ENCODE measurements at places on chromosomes 2 and 18. TPM values are rescaled to one million over a fixed set of nuclear protein-coding genes. Genes with fewer than 3 reads are reported as not detected.

The HOXD8 gene
- 19.8 TPM for total RNA-seq

The CCDC74A gene
- 1.8 TPM for total RNA-seq

The VAMP5 gene
- total RNA-seq: 114 TPM

The TTC31 gene
- total RNA-seq: 19.5 TPM

The ACTG2 gene
- 134 TPM for total RNA-seq

GRCh38 chr2:235287375-235287733 is 206.5 kb upstream of the AGAP1 start:
- H3K27ac ChIP-seq: no peak overlapping the region
- H3K4me3 ChIP-seq: no peak overlapping the region
- H3K4me1 ChIP-seq: no peaks in the 10 kb centered on the region
- no peak for DNase-seq
- no peaks in the 10 kb centered on the region for H3K36me3 ChIP-seq
- no peaks in the 10 kb centered on the region for H3K27me3 ChIP-seq

DNA sequence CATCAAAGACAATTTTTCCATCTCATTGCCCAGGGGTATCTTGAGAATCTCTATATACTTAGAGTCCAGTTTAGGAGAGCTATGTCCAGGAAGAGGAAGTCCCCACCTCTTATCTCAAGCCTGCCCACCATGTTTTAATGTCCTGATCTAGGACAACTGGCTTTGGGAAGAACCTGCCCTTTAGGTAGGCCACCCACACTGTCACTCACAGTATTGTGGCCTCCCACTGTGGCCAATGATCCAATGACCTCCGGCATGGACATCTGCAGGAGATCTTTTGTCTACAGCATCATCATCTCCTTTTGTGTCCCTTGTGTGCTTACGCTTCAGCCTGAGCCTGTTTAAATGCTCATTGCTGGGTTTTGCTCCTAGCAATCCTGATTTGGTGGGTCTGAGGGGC is 77.4 kb downstream of the SLC4A3 start:
- H3K27ac ChIP-seq: no peak overlapping the region
- H3K27me3 ChIP-seq: no peaks in the 10 kb centered on the region
- no peak overlapping the region for H3K4me3 ChIP-seq
- H3K36me3 ChIP-seq: no peaks in the 10 kb centered on the region
- no peaks in the 10 kb centered on the region for H3K4me1 ChIP-seq

GRCh38 chr2:102057502-102058292 is 65.9 kb downstream of the IL1R2 start:
- H3K4me3 ChIP-seq: no peak overlapping the region
- H3K36me3 ChIP-seq: no peaks in the 10 kb centered on the region
- H3K4me1 ChIP-seq: peaks cover 7% of the 10 kb centered on the region
- no peak for DNase-seq
- no peak overlapping the region for H3K27ac ChIP-seq

- peaks cover 24% of the 10 kb centered on the region for H3K36me3 ChIP-seq
- H3K4me3 ChIP-seq: no peak overlapping the region
- H3K27ac ChIP-seq: no peak overlapping the region
- peaks cover 3% of the 10 kb centered on the region for H3K4me1 ChIP-seq
- no peaks in the 10 kb centered on the region for H3K27me3 ChIP-seq
Observed at GRCh38 chr2:86445436-86445835, 4.3 kb downstream of the KDM3A start.

DNA sequence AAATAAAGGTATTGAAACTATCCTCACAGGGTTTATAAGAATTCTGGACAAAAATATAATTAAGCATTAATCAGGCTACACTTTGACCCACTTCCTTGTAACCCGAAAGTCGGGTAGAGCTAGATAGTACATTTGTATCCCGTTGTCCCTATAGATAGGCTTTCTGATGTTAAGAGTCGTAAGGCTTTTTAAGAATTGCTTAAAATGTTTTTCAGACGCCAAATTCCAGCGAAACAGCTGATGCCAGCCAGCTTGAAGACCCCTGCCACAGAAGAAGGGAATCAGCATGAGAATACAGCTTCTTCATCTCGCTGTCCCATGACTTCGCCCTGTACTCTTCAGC is 962 bp upstream of the GPR155 start:
- H3K4me3 ChIP-seq: peak overlapping the region; percentile 97
- no peaks in the 10 kb centered on the region for H3K36me3 ChIP-seq
- DNase-seq: no peak
- no peaks in the 10 kb centered on the region for H3K27me3 ChIP-seq
- peak overlapping the region; percentile 61 for H3K27ac ChIP-seq

GRCh38 chr2:29347774-29348461 is 232.7 kb downstream of the CLIP4 start:
- no peak overlapping the region for H3K27ac ChIP-seq
- H3K4me3 ChIP-seq: no peak overlapping the region
- no peaks in the 10 kb centered on the region for H3K27me3 ChIP-seq
- no peaks in the 10 kb centered on the region for H3K36me3 ChIP-seq
- no peak for DNase-seq

DNA sequence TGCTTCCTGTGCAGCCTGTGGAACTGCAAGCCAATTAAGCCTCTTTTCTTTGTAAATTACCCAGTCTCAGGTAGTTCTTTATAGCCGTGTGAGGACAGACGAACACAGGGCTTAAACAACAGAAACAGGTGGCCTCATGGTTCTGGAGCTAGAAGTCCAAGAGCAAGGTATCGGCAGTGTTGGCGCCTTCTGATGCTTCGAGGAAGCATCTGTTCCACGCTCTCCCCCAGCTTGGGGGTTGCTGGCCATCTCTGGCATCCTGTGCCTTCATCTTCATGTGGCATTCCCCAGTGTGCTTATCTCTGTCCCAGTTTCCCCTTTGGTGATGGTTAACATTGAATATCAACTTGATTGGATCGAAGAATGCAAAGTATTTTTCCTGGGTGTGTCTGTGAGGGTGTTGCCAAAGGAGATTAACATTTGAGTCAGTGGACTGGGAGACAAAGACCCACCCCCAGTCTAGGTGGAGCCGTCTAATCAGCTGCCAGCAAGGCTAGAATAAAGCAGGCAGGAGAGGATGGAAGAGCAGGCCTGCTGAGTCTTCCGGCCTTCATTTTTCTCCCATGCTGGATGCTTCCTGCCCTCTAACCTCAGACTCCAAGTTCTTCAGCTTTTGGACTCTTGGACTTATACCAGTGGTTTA is 287.6 kb downstream of the PHLPP1 start:
- H3K4me3 ChIP-seq: no peak overlapping the region
- no peaks in the 10 kb centered on the region for H3K36me3 ChIP-seq
- DNase-seq: no peak
- no peaks in the 10 kb centered on the region for H3K27me3 ChIP-seq

GRCh38 chr2:40432921-40433483 is 18.9 kb downstream of the SLC8A1 start:
- no peaks in the 10 kb centered on the region for H3K36me3 ChIP-seq
- H3K27me3 ChIP-seq: no peaks in the 10 kb centered on the region
- peaks cover 31% of the 10 kb centered on the region for H3K4me1 ChIP-seq
- no peak for DNase-seq
- peak overlapping the region; percentile 76 for H3K27ac ChIP-seq

- no peaks in the 10 kb centered on the region for H3K4me1 ChIP-seq
- H3K36me3 ChIP-seq: peaks cover 33% of the 10 kb centered on the region
- H3K4me3 ChIP-seq: no peak overlapping the region
- no peaks in the 10 kb centered on the region for H3K27me3 ChIP-seq
- DNase-seq: no peak
- no peak overlapping the region for H3K27ac ChIP-seq
Observed at GRCh38 chr2:147939313-147939712, 81.2 kb downstream of the ORC4 start.

GRCh38 chr2:3633982-3634595 is 23.9 kb upstream of the ALLC start:
- H3K36me3 ChIP-seq: no peaks in the 10 kb centered on the region
- no peak overlapping the region for H3K27ac ChIP-seq
- H3K4me3 ChIP-seq: no peak overlapping the region

- peaks cover 2% of the 10 kb centered on the region for H3K4me1 ChIP-seq
- H3K27ac ChIP-seq: peak overlapping the region; percentile 86
- H3K4me3 ChIP-seq: peak overlapping the region; percentile 77
- no peaks in the 10 kb centered on the region for H3K36me3 ChIP-seq
Observed at GRCh38 chr2:200305797-200306195, 697 bp upstream of the SPATS2L start.

- H3K4me1 ChIP-seq: no peaks in the 10 kb centered on the region
- H3K27ac ChIP-seq: no peak overlapping the region
- no peaks in the 10 kb centered on the region for H3K36me3 ChIP-seq
- no peak overlapping the region for H3K4me3 ChIP-seq
- no peak for DNase-seq
Observed at GRCh38 chr18:71849407-71849806, 694.7 kb downstream of the CBLN2 start.
